ENCODE measurements at places on chromosomes 1 and 21.

- DNase-seq: no peak
Observed at GRCh38 chr1:37189111-37189510, 154.8 kb upstream of the GRIK3 start.

GRCh38 chr21:40176724-40177123, 309.5 kb downstream of the PCP4 start:
- DNase-seq: no peak

DNA sequence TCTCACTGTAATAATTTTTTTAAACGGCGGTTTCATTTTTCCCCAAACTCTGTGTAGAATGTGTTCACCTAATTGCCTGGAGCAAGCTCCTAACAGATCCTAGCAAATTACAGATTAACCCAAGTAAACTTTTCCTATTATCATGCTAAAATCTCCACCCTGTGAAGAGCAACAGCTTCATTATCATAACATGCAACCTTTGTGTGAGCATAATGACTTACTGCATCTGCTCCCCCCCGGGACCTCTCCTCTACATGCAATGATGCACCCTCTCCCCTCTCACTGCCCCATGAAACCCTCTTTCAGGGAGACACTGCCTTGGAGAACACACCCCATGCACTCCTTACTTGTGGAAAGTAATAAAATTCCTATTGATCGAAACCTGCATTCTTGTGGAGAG, 717.0 kb upstream of the TMPRSS15 start:
- DNase-seq: no peak

GRCh38 chr1:183209533-183210158, 23.6 kb downstream of the LAMC2 start:
- DNase-seq: no peak

DNA sequence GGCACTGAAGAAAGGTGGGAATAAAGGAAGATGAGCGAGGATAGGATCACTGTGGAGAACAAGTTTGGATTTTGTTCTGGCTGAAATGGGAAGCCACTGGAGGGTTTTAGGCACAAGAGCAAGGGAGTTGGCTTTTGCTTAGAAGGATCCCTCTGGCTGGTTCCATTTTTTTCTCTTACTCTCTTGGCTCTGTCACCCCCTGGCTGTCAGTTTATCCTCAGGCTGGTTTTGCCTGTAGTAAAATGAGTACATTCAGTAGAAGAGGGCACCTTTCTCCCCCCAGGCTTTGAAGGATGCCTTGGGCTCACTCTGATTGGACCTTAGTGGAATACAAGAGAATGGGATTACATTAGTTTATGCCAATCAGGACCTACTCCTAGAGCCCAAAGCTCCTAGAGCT, 17.1 kb downstream of the CACHD1 start:
- DNase-seq: no peak

- no peak for DNase-seq
Observed at GRCh38 chr1:163168053-163168452, 34.7 kb downstream of the RGS5 start.

DNA sequence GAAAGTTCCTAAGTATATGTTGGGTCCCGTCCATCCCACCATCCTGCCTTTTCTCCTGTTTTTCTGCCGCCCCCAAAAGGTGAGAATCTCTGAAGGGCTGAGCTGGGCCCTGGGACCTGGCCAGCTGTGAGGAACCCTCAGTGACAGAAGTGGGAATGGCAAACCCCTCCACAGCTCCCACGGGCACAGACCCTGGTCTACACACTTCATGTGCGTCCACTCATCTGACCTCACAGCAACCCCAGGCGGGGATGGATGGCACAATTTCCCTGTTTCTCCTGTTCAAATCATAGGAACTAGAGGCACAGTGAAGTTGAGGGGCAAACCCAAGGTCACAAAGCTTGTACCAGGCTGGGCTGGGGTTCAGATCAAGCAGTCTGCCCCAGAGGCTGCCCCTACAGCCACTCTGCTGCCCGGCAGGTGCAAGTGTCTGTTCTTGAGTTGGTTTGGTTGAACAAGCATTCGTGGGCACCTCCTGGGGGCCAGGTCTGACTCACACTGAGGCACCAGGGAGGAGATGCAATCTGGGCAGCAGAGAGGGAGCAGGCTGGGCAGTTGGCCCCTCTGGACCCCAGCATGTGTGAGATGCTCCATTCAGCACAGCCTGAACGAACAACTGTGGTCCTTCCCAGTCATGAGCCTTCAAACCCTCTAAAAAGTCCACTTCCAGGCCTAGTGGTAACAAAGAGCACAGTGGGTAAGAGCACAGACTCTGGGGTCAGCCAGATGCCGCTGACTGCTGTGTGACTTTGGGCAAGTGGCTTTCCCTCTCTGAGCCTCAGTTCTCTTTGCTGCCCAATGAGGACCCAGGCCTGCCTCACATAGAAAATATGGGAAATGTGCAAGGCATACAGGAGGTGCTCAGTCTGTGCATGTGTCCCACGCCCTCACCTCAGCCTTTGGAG, 4.0 kb downstream of the EDN2 start:
- DNase-seq: no peak

DNA sequence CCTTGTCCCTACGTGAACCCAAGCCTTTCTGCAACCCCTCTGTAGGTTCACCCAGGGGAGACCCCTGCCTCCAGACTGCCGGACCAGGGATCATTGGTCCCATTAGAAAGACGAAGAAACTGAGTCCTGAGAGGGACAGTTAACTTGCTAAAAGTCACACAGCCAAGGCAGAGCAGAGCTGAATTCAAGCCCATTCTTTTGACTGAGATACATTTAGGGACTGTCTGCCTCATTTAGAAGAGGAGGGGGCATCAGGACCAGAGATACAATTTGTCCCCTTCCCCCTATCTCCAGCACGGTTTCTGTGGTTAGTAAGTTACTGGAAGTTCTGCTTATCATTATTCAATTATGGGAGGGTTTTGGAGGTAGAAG, 19.1 kb downstream of the KCNQ4 start:
- no peak for DNase-seq

DNA sequence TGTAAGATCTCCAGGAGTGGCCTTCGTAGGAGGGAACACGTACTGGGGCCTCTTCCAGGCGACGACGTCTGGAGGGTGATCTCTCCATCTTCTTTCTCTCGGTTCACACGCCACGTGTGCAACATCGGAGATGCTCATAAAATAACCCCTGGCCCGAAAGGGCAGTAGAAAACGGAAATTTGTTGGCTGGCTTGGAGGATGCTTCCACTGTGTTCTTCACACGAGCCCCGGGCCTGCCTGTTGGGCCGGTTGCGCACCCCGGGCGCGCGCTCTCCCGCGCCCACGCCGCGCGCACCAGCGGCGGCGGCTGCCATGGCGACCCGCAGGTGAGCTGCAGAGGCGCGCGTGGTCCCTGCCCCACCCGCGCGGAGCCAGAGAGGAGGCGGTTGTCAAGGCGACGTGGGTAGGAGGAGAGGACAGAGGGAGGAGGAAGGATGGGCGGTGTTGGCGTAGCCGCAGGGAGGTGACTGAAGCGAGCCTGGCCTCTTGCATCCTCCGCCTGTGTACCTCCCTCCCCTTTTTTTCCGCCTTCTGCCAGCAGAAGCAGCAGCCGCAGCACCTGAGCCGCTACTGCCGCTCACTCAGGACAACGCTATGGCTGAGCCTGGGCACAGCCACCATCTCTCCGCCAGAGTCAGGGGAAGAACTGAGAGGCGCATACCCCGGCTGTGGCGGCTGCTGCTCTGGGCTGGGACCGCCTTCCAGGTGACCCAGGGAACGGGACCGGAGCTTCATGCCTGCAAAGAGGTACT, at the start of gene ELAPOR1:
TSS of gene ELAPOR1 (plus strand) at position 526 of the 752 bp plus-strand sequence. CDS start at position 595, 69 bp downstream.
- DNase-seq: peak; percentile 95

- no peak for DNase-seq
Observed at GRCh38 chr1:8318436-8318835, 522 bp downstream of the SLC45A1 start.

- DNase-seq: no peak
Observed at GRCh38 chr1:208004851-208005250, 93.9 kb upstream of the CD34 start.

DNA sequence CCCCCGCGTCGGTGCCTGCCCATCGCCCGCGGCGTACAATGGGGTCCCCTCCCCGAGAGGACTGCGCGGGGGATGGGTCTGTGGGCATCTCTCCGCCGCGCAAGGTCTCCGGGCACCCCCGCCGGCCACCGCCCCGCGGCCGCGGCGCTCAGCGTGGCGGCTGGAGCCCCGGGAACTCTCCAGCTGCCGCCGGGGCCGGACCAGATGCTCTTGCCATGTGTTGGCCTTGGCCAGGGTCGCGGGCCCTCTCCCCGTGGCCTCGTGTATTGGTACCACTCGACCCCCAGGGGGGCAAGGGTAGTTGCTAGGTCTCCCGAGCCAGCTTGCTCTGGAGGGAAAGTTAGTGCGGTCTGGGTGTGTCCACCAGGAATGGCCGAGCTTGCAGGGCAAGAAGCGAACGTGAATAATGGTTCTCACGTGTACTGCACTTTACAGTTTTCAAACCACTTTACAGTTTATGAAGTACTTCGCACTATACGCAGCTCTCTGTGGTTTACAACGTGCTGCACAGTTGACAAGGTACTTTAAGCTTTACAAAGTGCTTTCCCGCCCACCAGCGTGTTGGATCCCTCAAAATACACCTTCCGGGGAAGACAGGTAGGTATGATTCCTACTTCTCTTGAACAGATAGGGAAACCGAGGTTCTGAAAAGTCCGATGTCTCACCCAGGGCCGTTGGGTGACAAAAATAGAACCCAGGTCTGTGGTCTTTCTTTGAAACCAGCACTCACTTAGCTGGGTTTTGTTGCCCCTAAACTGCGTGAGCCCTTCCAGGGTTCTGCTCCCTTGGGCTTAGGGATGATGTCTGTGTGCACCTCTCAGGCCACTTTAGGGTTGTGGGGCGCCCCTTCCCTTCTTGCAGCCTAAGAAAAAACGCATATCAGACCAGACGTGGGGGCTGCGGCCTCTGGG, 1.2 kb downstream of the EPHB2 start:
- DNase-seq: no peak

Data from CD4-positive, alpha-beta T cell treated with Interleukin-2 at 100 ng/mL for 4 hours (primary cell).